ENCODE measurements at places on chromosomes 5 and 9. TPM values are rescaled to one million over a fixed set of nuclear protein-coding genes. Genes with fewer than 3 reads are reported as not detected.

GRCh38 chr5:7364226-7364875 lies 31.6 kb upstream of the ADCY2 start:
- no peak overlapping the region for H3K4me3 ChIP-seq
- H3K27ac ChIP-seq: no peak overlapping the region
- H3K4me1 ChIP-seq: no peaks in the 10 kb centered on the region
- H3K36me3 ChIP-seq: no peaks in the 10 kb centered on the region
- no peak for DNase-seq
- H3K27me3 ChIP-seq: no peaks in the 10 kb centered on the region

DNA sequence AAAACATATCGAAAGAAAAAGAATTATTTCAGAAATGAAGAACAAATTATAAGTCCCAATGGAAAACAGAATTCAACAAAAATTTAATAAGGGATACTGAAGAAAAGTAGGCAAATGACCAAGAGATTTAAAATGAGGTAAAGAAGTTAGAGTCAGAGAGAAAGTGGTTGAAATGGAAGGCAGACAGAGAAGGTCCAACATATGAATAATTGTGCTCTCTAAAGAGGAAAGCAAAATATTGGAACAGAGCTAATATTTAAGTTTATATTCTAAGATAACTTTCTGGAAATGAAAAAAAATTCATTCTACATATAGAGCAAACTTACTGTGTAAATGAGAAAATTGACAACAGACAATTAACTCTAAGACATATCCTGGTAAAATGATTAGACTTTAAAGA lies 94.1 kb downstream of the PTCH1 start:
- no peak for DNase-seq
- no peaks in the 10 kb centered on the region for H3K36me3 ChIP-seq
- no peak overlapping the region for H3K4me3 ChIP-seq
- no peak overlapping the region for H3K27ac ChIP-seq

The SHISAL2B gene
- not detected for total RNA-seq

DNA sequence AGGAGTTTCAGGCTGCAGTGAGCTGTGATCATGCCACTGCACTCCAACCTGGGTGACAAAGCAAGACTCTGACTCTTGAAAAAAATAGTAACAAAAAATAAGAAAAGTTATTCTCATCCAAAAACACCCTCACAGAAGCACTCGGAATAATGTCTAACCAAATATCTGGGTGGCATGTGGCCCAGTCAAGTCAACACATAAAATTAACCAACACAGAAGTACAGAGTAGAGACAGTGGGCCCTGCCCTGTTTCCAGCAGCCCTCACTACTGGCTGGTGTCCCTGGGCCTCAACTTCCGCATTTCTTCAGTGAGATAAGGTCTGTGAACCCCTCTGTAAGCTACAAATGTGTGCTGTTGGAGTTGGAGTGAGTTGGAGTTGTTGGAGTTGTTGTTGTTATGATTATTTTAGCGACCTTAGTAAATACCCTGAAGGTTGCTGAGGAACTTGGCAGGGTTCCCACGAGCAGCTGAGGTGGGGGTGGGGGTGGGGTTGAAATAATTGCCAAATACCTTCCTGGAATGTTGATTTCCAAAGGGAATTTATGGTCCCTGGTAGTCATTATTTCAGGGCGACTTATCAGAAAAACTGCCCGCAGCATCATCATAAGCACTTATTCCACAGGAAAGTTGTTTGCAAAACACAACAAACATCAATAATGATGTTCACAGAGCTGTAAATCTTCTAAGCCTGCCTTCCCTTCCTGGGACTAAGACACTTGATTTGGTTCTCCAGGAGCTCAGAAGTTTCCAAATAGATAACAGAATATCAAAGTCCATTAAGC lies 30.2 kb downstream of the C5orf15 start:
- no peak overlapping the region for H3K4me3 ChIP-seq
- H3K36me3 ChIP-seq: no peaks in the 10 kb centered on the region
- H3K27ac ChIP-seq: no peak overlapping the region
- no peaks in the 10 kb centered on the region for H3K27me3 ChIP-seq

DNA sequence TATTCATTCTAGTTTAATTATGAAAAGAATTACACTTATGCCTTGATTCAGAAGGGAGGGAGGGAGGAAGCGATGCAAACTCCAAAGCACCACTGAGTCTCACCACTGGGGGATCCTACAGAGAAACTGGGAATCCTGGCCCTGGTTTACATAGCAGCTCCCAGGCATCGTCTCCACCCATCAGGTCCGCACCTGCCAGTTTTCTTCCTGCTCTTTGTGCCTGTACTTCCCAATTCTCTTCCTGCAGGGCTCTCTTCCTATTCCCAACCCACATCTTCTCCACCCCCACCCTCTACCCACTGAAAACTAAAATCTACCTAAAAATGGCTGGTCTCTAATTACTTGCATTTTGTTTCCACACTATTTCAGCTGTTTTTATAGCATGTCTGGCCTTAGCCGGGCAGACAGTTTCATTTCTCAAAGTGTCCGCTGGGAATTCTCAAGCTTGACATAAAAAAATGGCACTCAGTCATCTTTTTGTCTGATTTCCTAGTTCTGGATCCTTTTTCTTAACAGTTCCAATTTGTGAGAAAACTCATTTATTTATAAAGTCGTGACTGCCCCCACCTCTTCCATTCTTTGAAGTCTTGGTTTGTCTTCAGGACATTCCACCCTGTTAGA lies 1.6 kb upstream of the TNIP1 start:
- peak; percentile 59 for DNase-seq
- H3K36me3 ChIP-seq: peaks cover 3% of the 10 kb centered on the region
- no peaks in the 10 kb centered on the region for H3K27me3 ChIP-seq

Measured in spleen (tissue), 13 donors.